ENCODE measurements at places on chromosomes 1 and 21.

- no peak for DNase-seq
Observed at GRCh38 chr1:192749349-192749748, 59.5 kb upstream of the RGS2 start.

DNA sequence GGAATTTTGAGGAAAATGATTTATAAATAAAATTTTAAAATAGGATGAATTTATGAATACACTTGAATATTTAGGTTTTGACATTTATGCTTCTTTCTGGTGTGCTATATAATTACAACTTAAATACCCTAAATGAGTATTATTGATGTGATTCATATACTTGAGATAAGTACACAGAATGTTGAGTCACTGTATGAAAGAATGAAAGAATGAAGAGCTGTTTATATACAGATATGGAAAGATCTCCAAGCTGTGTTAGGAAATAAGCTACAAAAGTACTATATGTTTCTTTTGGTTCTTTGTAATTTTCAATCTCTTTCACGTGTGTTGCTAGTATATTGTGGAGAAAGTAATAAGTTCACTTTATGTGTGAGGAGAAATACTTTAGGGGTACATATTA is 147.2 kb downstream of the RASAL2 start:
- no peak for DNase-seq

DNA sequence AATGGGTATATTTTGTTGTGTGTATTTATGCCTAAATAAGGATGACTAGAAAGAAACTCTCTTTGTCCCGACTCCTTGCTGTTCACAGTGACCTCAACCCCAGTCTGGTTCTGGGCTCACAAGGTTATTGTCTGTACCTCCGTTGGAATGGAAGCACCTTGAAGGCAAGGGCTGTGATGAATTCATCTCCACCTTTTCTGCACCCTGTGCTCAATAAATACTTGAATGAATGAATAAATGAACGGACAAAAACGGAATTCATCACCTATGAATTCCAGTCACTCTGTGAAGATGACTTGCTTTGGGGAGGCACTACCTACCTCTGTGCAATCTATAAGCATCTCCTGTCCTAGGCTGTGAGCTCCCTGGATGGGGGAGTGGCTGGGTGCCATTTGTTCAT is 39.3 kb downstream of the HSPG2 start:
- DNase-seq: no peak

- DNase-seq: no peak
Observed at GRCh38 chr1:31478167-31478566, 65.2 kb downstream of the SERINC2 start.

GRCh38 chr1:208131621-208132286 is 112.4 kb downstream of the PLXNA2 start:
- no peak for DNase-seq

- no peak for DNase-seq
Observed at GRCh38 chr1:223708001-223708359, 4.4 kb upstream of the CAPN2 start.
